ENCODE measurements at places on chromosomes 16 and 17.

- ATAC-seq, result no peak
Observed at GRCh38 chr16:72198021-72198711, 26.2 kb upstream of the PMFBP1 start.

DNA sequence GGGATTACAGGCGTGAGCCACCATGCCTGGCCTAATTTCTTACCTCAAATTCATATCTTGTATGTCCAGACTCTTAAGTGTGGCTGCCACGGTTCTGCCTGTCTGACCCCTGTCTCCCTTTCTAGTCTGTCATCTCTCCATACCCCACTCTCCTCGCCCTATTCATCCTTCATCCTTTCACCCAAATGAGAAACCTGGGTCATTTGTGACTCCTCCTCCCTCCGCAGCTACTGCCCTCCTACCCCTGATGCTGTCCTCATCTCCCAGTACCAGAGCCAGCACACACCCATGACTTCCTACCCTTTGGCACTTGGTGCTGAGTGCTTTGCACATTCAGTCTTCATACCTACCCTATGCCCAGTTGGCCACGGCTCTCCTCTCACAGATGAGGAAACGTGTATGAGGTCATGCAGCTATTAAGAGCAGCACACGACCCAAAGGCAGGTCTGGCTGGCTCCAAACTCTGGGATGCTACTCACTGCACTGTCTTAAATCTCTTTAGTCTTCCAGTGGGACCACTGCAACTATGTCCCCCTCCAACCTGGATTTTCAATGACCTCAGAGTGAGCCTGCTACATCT, 1.6 kb downstream of the SPATA32 start:
- ATAC-seq, result no peak

DNA sequence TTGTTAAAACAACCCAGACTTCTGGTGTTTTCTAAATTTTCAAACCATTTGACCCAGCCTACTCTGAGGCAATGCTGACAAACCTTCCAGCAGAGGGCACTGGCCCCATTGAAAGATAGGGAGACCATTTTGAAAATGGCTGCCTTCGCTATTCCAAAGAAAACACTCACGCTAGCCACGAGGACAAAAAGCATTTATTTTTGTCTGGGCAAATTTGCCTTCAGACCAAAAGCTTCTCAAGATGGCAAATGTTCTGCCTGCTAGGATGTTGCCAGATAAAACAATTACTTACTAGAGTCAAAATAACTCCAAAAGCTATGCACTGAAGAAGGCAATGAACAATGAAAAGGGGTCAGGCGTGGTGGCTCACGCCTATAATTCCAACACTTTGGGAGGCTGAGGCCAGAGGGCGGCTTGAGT, 296.7 kb upstream of the IRX5 start:
- ATAC-seq, result no peak

GRCh38 chr17:20098314-20098713, 89.2 kb downstream of the SPECC1 start:
- ATAC-seq, result no peak

DNA sequence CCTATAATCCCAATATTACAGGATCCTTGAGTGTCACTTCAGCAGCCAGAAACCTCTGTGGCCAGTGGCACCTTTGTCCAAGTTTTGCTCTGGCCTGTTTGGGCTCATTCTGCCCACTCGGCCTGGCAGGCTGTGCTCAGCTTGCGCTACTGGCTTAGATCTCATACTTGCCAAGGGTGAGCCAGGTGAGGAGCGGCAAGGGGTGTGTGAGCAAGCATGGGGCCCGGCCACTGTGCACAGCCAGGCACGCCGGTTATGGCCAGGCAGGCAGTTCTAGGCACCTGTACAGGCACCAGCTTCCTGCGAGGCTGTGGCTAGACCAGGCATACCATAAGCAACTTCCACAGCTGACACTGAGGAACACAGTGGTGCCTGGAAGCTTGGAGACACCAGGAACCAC, 16.9 kb upstream of the USP22 start:
- no peak for ATAC-seq

DNA sequence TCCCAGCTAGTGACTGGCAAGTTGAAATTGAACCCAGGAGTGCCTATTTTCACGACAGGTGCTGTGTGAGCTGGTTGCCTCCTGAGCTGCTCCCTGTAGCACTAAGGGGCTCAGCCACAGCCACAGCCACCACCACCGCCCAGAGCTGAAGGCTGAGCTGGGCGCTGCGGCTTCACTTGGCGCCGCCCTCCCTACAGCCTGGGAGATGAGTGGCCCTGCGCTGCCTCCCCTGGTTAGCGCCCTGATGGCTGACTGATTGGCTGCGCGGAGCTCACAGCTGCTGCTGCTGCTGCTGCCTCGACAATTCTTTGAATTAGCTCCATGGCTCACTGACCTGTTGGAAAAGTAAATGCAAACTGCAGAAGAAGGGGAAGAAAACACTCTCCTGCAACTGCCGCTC, 91.8 kb upstream of the TMEM132E start:
- no peak for ATAC-seq

DNA sequence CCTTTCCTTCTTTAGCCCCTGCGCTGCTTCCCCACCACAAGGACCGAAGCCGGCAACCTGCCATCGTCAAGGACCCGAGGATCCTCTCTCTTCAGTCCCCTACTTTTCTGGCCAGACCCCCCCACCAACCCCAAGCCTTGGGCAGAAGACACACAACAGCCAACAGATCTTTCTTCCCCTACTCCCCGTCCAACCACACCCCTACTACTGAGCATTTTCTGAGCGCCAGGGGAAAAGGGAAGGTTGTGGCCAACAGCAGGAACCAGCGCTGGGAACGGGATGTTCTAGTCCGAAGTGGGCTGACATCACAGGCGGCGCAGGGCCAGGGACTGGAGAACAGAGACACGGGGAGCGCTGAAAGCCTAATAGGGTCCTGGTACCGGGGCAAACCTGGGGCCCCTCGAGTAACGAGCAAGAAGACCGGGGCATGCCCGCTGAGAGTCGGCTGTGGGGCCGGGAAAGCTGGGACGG, 528 bp downstream of the PER1 start:
- ATAC-seq, result no peak

DNA sequence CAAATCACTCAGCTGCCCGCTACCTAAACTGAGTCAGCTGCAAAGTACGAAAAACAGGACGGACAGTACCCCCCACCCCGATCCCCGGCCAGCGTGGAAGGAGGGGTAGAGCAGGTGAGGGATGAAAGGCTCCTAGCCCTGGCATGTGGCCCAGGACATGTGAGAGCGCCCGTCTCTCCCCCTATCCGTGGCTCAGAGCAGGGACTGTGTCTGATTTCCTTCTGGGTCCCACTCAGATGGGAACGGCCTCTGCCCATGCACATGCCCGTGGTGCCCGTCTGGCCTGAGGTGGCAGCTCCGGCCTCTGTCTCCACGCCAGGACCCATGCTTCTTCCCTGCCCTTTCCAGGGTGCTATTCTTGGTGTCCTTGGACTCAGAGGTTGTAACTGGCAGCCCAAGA, 30.2 kb upstream of the RASD1 start:
- ATAC-seq, result no peak

DNA sequence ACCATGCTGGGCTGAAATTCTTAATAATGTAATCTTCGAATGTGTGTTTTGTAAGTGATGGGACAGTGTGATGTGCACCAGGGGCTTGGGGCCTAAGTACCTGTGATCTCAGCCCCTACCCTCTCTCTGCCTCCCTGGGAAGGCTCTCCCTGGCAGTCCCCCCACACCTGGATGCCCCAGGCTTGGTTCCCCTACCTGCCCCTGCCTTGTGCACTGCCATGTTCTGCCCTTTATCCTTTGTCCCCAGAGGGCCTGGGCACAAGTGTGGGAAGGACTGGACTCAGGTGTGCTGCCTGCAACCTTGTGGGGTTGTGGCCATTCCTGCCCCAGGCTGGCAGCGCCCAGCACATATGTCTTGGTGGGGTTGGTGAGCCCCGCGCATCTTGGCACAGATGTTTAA, 55.4 kb upstream of the CREBBP start:
- ATAC-seq, result no peak

GRCh38 chr16:89096768-89097391, 3.2 kb downstream of the ACSF3 start:
- peak; percentile 79 for ATAC-seq

DNA sequence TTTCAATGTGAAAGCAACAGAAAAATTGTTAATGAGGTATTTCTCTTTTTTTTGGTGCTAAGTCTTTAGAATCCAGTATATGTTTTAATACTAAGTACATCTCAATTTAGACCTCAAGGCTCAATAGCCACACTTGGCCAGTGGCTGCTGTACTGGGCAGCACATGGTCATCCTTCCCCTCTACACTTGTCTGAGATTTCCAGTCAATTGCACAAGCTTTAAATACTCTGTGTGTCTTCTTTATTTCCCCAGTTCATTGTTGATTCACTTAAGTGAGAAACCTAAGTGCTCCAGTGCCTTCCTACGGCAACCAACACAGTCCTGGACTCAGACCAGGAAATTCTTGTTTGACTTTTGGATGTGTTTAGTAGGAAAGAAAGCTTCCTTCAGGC, 62.2 kb downstream of the TNRC6C start:
- ATAC-seq, result no peak

DNA sequence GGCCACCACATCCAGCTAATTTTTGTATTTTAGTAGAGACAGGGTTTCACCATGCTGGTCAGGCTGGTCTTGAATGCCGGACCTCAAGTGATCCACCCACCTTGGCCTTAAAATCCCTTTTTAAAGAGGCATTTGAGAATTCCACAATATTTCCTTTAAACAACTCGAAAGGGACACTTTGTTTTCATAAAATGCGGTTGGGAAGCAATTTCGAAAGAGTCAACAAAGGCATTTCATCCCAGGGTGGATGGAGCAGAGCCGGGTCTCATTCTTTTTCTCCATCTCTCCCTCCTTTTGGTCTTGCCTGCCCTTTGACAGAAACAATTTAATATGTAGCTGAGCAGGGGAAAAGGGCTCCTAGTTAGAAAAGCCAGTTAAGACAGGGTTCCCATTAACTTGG, 13.5 kb upstream of the COG1 start:
- ATAC-seq, result no peak

GRCh38 chr16:2470603-2471015, 488 bp upstream of the NTN3 start:
- ATAC-seq, result no peak

- peak; percentile 42 for ATAC-seq
Observed at GRCh38 chr17:8187517-8188262, 2.3 kb downstream of the BORCS6 start.

DNA sequence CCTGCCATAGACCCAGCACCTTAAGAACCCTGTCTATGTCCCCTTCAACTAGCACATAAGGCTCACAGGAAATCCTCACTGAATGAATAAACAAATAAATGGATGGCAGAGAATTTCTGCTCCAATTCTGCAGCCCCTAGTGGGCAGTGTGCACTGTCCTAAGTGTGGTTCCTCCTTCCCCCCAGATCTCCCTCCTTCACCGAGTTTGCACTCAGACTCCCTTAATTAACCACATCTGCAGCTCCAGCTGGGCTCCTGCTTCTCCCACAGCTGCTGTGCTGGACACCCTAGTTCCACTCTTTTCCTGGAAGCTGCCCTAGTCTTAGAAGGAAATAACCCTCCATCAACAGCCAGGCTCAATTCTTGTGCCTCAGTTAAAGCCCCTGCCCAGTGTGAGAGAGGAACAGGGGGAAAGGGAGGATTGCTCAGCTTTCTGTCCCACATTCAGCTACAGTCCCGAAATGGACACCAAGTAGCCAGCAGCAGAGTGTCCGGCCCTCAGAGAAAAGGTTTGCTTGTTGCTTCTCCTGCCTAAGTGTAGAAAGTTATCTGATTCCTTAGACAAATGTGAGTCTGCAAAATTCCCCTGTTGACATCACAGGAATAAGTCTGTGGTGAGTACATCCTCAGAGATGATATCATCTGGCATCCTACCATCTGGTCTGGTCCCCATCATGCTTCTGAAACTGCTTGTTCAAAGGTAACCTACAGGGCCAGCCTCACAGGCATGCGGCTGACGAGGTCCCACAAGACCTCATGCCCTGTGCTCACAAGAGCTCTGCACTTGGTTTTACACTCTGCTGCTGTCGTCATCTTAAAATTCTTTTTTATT, 12.3 kb downstream of the LRRC3C start:
- ATAC-seq, result peak; percentile 100

DNA sequence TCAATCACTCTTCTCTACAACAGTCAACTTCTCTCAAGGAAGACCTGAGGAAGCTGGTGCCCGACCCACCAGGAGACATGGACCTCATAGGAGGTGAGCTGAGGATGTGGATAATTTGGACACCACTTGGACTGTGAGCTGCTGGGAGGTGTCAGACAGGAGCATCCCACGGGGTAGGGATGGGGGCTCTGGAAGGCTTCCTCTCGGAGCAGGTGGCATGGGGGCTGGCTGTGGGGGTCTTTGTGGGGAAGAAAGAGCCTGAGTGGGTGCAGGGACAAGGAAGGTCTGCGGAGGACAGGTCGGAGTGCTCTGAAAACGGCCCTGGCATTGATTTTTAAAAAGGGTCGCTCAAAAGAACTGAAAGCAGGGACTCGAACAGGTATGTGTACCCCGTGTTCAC, 64.0 kb downstream of the TBC1D16 start:
- no peak for ATAC-seq

GRCh38 chr16:53872248-53873221, 168.6 kb downstream of the FTO start:
- ATAC-seq, result no peak

DNA sequence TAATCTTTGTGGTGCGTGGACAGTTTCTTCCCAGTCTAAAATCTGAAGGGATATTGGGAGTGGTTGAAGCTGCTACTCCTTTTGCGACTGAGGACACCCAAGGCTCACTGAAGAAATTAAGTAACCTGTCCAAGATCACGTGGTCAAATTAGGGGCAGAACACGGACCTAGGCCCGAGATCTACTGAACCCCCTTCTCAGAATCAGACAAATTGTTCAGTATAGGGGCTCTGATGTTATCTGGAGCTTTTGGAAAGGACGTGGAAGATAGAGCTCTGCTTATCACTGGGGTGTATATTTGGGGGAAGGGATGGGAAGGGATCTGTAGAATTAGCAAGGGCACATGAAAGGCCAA, 857 bp downstream of the TANGO6 start:
- no peak for ATAC-seq

- ATAC-seq, result no peak
Observed at GRCh38 chr17:52181782-52182181, 23.3 kb upstream of the CA10 start.

DNA sequence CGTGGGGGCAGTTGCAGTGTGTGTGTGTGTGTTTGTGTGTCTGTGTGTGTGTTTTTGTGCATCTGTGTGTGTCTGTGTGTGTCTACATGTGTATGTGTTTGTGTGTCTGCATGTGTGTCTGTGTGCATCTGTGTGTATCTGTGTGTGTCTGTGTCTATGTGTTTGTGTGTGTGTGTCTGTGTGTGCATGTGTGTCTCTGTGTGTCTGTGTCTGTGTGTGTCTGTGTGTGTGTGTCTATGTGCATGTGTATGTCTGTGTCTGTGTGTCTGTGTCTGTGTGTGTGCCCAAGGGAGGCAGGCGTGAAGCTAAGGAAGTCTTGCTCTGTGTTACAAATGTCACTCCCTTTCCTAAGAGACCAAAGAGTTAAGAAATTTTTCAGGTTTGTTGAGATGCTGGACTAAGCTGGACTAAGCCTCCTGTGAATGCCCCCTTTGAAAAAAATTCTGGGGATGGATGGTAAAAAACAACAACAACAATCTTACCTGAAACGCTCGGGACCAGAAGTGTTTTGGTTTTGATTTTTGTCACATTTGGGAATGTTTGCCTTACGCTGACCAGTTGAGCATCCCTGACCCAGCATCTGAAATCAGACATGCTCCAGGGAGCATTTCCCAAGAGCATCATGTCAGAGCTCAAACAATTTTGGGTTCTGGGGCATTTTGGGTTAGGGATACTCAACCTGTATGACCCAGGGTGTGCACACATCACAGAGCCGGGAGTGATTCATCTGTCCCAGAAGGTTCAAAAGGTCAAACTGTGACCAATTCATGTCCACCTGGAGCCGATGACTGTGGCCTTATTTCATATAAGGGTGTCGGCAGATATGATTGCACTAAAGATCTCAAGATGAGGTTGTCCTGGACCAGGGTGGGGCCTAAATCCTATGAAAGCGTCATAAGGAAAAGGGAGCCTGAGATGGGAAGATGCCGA, 48.6 kb upstream of the ZNF469 start:
- no peak for ATAC-seq
